ENCODE measurements at places on chromosomes 3 and 15.

DNA sequence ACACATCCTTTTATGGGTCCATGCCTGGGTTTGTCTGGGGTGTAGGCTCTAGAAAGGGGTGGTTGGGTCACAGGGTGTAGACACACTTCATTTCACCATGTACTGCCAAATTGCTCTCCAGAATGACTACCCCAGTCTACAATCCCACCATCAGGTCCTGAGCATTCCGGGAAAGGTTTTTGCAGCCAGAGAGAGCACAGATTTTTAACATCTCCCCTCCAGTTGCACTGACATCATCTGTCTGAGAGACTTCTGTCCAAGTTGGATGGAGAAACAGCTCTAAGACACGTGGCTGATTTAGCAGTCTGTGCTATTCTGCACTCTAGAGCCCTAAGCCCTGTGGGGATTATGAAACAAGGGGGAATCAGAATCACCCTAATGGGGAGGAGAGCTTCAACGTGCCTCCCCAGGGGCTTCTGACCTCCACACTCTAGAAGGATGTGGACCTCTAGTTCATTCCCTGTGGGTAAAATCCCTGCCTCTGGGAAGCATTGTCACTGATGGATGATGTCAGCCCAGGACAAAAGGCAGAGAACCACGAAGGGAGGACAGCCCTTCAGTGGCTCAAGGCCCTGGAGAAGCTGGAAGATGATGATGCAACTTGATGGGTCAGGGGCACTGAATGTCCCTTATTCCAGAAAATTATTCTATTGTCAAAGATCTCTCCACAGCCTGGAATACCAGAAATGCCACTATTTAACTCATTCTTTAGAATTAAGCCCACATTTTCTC, 71.5 kb downstream of the CD200R1L start:
- no peak for DNase-seq

DNA sequence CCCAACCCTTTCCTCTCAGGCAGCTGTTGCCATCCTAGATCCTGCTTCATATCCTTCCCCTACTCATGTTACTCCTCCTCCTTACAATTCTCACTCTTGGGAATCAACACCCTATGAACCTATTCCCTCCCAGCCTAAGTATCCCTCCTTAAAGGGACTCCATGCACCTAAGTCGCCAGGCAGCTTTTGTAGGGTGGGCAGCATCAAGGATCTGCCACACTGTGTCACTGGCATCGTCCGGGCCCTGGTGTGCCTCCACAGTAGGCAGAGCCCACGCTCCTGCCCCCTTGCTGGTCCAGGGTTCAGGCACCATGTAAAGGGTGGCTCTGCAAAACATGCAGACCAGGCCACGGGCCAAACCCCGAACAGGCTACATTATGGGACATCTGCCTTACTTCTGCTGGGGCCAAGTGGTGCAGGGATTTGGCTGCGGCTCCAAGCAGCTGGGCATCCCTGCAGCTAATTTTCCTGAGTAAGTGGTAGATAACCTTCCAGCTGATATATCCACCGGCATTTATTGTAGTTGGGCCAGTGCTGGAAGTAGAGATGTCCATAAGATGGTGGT, 53.4 kb downstream of the GSK3B start:
- no peak for DNase-seq

DNA sequence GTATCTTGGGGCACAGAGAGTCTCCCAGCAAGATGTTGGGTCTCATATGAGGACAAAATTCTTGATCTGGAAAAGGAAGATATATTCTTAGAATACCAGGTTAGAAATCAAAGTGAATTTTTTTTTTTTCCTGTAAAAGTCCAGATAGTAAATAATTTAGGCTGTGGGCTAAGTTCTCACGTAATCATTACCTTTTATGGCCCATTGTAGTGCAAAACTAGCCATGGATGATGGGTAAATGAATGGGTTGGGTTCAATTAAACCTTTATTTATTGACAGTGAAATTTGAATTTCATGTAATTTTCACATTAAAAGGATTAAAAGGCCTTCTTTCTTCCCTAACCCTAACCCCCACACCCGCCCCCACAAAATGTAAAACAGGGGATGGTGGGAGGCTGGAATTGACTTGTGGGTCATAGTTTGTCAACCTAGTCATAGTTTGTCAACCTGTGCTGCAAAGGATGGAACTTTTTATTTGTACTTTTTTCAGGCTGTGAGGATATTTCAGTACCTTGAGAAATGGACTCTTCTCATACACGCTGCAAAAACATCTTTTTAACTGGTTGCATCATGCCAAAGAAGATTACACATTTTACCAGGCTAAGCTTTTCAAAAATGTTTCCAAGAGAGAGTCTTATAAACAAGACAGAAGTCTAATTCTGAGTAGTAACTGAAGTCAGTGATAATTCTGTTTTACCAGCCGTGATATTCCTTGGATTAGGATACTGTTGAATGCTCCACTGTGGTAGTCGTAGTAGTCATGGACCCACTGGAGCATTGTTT, 138.8 kb downstream of the AKAP13 start:
- no peak for DNase-seq

DNA sequence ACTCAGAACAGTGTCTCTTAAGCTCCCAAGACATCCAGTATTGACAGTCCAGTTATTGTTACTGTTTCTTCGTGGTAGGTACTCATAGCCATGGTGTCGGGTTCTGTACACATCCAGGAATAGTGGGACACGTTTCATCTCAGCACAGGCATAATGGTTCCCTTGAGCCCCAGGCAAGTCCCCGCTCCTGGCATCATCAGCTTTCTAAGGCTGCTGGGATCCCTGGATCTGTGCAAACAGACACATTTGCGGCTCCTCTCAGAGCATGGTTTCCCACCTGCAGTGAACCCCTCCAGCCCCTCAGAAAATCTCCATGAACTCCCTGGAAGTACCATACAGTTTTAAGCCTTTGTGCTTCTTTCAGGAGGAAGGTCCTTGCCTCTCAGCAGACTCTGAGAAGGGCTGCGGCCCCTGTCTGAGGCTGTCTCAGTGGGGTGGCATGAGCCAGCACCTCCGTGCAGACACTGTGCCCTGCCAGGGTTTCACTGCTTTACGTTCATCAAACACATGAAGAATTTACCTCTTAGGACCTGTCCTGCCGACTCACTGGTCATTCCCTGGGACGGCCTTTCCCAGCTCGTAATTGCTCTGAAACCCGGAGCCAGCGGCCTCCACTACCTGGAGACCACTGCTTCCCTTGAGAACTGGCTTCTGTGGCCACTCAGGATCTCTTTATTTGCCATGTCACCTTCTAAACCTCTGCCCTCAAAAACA, 124.9 kb downstream of the LRRK1 start:
- no peak for DNase-seq

DNA sequence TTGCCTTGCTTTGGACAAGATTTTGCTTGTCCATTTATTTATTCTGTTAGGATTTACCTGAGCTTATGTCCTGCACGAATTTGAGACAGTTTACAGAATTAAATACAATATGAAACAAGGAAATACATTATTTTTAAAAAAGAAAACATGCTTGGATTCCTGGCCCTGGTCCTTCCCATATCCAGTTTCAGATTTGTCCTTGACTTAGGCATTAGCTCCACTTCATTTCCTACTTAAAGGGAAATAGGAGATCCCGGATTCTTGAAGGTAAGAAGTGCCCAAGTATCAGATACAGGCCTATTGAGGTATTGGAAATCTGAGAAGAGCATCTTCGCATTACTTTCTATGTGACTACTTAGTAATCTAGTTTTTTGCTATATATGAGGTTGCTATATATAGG, 672.0 kb downstream of the SI start:
- DNase-seq: no peak

Data from activated CD4-positive, alpha-beta memory T cell treated with anti-CD3 and anti-CD28 coated beads for 36 hours (primary cell).